ENCODE measurements at places on chromosomes 4 and X.
A peak's percentile ranks its signal among the peaks of the same experiment; 100 is the strongest.

- no peak for DNase-seq
Observed at GRCh38 chr4:188554413-188554812, 415.2 kb downstream of the TRIML1 start.

GRCh38 chrX:134803551-134804183 lies 145.4 kb upstream of the PLAC1 start:
- no peak for DNase-seq

GRCh38 chrX:132592880-132593279 lies 104.0 kb upstream of the MBNL3 start:
- DNase-seq = no peak

DNA sequence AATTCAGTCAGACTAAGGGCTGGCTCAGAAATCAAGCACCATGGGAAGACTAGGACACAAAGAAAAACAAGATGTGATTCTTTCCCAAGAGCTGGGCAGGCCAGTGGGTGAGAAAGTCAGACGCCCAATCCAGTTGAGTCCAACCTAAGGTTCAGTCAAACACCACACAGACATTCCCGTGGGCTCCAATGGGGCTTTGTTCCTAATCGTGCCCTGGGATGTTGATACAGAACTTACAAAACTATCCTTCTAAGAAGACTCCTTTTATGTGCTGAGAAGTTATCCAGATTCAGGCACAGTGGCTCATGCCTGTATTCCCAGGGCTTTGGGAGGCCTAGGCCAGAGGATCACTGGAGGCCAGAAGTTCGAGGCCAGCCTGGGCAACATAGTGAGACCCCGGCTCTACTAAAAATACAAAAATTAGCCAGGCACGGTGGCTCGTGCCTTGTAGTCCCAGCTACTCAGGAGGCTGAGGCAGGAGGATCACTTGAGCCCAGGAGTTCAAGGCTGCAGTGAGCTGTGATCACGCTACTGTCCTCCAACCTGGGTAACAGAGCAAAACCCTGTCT lies 3.7 kb downstream of the BLOC1S4 start:
- DNase-seq = no peak

- no peak for DNase-seq
Observed at GRCh38 chr4:140084385-140084784, 69.6 kb downstream of the MAML3 start.

GRCh38 chr4:44493924-44494323 lies 45.3 kb upstream of the KCTD8 start:
- DNase-seq = no peak

DNA sequence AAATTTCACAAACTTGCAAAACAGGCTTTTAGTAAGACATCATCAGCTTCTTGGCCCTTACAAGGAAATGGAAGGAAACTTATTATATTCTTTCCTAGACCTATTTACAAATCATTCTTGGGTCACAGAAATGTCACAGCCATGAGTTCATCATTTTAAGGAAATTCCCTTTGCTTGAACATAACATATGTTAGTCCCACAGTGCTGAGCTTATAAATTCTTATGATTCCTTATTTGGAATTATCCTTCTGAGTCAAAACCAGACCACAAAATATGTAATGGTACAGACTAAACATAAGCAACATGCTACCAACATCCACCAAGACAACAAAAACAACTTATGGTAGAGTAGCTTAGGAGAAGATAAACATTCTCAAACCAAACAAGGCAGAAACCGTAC lies 236.9 kb upstream of the CTSO start:
- DNase-seq = no peak

- DNase-seq = peak; percentile 14
Observed at GRCh38 chr4:142291299-142292050, 554.6 kb downstream of the INPP4B start.

- no peak for DNase-seq
Observed at GRCh38 chr4:183492791-183493222, 12.1 kb upstream of the ING2 start.

- no peak for DNase-seq
Observed at GRCh38 chrX:42996861-42997260, 218.9 kb upstream of the PPP1R2C start.

DNA sequence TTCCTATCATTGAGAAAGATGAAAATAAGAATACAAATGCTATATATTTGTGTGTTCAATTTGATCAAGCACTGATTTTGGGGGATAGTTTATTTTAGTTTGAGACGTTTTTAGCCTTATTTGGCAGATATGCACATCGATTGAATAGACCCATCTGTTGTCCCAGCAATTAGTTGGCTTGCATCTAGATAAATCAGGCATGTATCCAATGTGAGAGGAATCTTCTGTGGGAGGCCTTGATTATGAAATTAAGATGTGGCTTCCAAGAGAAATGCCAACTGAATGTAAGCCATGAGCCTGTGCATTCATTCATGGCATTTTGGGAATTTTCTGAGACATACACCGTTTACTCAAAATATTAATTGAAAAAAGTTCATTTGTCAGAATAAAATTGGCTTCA lies 623.1 kb downstream of the TECRL start:
- DNase-seq = no peak

- DNase-seq = no peak
Observed at GRCh38 chr4:88938138-88938537, 118.8 kb downstream of the FAM13A start.
